GM19239 (cell line): ENCODE measurements at places on chromosomes 13 and 19.

- no peak for DNase-seq
Measured at GRCh38 chr13:97492684-97493371, 58.9 kb downstream of the RAP2A start.

- DNase-seq: no peak
Measured at GRCh38 chr13:74243637-74244526, 109.7 kb upstream of the KLF12 start.

- peak; percentile 40 for DNase-seq
Measured at GRCh38 chr19:17091758-17092333, 16.3 kb downstream of the MYO9B start.

GRCh38 chr13:44618326-44618725, 42.2 kb upstream of the TSC22D1 start:
- no peak for DNase-seq

DNA sequence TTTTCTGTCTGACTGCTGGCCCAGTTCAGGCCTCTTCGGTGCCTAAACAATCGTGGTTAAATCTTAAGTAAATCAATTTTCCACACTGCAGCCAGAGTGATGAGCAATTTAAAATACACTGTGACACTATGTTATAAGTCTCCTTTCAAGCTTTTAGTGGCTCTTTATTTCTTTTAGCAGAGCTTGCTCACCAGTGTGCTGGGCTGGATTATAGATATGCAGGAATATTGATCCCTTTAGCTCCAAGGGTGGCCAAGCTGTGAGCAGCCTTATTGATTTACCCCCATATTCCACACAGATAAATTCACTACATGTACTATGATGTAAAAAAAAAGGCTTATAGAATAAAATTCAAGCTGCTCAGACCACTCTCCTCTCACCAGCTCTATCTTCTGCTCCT, 21.7 kb downstream of the CBY2 start:
- DNase-seq: no peak

- DNase-seq: no peak
Measured at GRCh38 chr13:46633416-46633815, 80.4 kb downstream of the LRCH1 start.
